ENCODE measurements at places on chromosomes 5 and 9.

DNA sequence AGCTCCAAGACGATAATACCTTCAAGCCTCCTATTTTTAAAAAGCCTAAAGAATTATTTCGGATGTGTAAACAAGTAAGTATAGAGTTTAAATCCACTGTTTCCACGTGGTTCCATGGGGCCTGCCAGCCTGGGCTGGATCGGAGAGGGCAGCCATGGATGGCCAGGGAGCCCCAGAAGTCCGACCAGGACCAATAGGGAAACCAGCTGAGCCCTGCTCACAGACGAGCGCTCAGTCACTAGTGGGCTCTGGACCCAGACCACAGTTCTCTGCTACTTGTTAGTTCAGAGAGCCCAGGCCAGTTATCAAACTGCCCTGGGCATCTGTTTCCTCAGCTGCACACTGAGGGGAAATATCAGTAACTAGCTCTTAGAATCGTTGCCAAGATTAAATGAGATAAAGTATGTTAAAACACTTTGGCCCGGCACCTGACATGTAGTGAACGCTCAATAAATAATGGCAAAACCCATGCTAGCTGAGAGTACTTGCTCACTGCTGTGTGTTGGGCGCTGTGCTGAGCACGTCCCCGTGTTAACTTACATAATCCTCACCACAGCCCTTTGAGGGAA lies 124.8 kb downstream of the RGS3 start:
- no peak for DNase-seq

GRCh38 chr5:94086194-94086593 lies 344.8 kb upstream of the POU5F2 start:
- no peak for DNase-seq

DNA sequence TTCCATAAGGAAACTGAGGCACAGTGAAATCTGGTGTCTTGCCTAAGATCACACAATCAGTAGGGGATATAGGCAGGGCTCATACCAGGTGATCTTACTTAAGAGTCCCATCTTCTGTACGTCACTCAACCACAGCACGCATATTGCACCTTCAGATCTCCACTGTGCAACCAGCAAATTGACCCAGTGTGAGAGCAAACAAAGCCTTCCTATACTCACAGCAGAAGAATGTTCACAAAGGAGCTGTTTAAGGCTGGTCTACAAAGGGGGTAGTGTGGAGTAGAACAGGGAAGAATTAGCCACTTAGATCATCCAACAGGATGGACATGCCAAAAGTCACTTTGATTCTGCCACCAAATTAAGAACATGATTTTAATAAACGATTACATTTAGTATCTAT lies 305.9 kb downstream of the SLIT3 start:
- DNase-seq = no peak

GRCh38 chr9:35954942-35955546 lies 2.9 kb downstream of the OR2S2 start:
- peak; percentile 70 for DNase-seq

DNA sequence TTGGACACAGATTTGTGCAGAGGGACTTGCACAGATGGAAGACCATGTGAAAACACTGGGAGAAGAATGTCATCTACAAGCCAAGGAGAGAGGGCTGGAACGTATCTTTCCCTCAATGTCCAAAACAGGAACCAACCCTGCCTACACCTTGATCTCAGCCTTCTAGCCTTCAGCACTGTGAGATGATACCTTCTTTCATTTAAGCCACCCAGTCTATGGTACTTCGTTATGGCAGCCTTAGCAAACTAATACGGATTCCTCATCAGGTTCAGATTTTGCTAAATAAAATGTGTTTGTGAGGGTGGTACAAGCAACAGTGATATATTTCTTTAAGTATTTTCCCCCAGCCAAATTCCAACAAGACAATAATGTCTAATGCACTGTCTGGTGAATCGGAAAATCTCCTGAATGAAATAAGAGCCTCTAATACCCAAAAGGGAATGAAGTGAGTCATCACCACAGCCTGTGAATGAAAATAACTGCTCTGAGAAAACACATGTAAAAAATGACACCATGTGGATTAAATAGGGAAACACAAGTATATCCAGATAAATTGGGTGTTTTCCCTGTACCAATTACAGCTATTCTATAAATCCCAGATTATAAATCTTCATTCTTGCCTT lies 182.8 kb upstream of the TARS1 start:
- no peak for DNase-seq

GRCh38 chr5:5304361-5305020 lies 118.0 kb upstream of the ICE1 start:
- DNase-seq = no peak

- no peak for DNase-seq
Measured at GRCh38 chr9:4927043-4927471, 58.0 kb upstream of the JAK2 start.

- DNase-seq = peak; percentile 54
Measured at GRCh38 chr5:139474890-139475791, 4.3 kb downstream of the SMIM33 start.

- DNase-seq = no peak
Measured at GRCh38 chr5:14421851-14422250, 159.7 kb upstream of the OTULINL start.

DNA sequence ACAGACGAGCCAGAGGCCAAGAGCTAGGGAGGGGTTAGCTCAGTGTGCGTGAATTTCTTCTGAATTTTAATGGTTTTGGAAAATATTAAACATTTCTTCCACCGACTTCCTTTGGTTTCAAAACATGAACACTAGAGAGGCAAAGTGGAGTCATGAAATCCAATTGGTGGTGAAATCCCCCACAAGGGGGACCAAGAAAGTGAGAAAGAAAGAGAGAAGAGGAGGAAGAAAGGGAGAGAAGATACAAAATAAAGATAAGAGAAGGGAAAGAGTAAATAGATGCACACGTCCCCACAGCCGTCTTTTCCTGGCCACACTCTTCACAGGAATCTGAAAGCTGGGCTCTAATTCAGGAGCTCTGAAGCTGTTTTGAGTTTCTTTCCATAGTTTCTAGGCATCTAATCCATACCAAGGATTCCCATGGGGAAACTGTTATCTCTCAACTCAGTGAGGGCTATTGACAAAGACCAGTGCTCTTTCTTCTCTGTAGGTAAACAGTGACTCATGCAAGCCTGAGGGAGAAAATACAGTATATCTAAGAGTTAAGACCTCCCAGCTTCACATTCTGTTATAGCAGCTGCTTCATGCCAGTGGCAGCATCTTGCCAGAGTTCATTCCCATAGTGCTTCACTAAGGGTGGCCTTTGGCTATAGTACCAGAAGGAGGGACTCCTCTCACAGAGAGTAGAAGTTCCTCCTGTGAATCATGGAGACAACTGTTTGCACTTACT lies 115.8 kb upstream of the LIFR start:
- no peak for DNase-seq

GRCh38 chr9:77063645-77064285 lies 44.3 kb downstream of the FOXB2 start:
- DNase-seq = no peak

- DNase-seq = no peak
Measured at GRCh38 chr9:4287386-4287785, 12.5 kb downstream of the GLIS3 start.

Measured in CD4-positive, alpha-beta T cell treated with Interferon alpha-2 for 1 hour (primary cell).